ENCODE measurements at places on chromosomes 13 and 19. TPM values are rescaled to one million over a fixed set of nuclear protein-coding genes. Genes with fewer than 3 reads are reported as not detected.

DNA sequence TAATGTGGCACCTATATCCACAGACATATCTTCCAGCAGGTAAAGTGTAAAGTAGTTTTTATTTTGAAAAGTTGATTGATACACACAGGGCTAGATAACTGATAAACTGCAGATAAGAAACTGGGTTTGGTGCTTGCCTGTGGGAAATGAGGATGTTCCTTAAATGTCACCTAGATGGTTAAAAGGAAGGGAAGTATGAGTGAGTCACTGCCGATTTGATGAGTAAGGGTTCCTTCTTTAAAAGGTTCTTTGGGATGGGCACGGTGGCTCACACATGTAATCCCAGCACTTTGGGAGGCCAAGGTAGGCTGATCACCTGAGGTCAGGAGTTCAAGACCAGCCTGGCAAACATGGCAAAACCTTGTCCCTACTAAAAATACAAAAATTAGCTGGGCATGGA lies 73.8 kb upstream of the FRY start:
- no peak overlapping the region for H3K4me3 ChIP-seq
- peaks cover 7% of the 10 kb centered on the region for H3K36me3 ChIP-seq
- H3K4me1 ChIP-seq: peaks cover 30% of the 10 kb centered on the region
- no peak for DNase-seq
- no peak overlapping the region for H3K27ac ChIP-seq

GRCh38 chr19:10648360-10648759 lies 5.8 kb upstream of the ILF3 start:
- no peak overlapping the region for H3K27ac ChIP-seq
- H3K36me3 ChIP-seq: peaks cover 2% of the 10 kb centered on the region
- H3K4me3 ChIP-seq: no peak overlapping the region
- no peak for DNase-seq
- peaks cover 28% of the 10 kb centered on the region for H3K4me1 ChIP-seq

DNA sequence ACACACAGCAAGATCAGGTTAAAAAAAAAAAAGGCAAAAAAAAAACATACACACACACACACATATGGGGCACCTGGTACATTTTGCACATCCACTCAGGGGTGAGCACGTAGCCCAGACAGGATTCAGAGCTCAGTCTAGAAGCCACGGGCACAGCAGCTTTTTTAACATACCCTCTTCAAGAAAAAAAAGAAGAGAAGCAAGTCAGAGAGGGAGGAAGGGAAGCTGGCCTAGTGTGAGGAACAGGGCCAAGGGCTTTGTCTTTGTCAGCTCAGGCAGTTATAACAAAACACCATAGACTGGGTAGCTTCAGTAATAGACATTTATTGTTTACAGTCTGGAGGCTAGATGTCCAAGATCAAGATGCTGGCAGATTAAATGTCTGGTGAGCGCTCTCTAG lies 2.3 kb upstream of the TPM4 start:
- H3K4me3 ChIP-seq: no peak overlapping the region
- no peak for DNase-seq
- H3K4me1 ChIP-seq: peaks cover 38% of the 10 kb centered on the region
- H3K27me3 ChIP-seq: no peaks in the 10 kb centered on the region
- peaks cover 14% of the 10 kb centered on the region for H3K36me3 ChIP-seq

KISS1R gene
- total RNA-seq: 0.38 TPM

SHISA2 gene
- total RNA-seq: 113 TPM

ZNF433 gene
- 6.8 TPM for total RNA-seq

- H3K27me3 ChIP-seq: peaks cover 28% of the 10 kb centered on the region
- peaks cover 15% of the 10 kb centered on the region for H3K36me3 ChIP-seq
- H3K4me1 ChIP-seq: no peaks in the 10 kb centered on the region
- H3K27ac ChIP-seq: no peak within 1 kb of the TSS
- peak within 1 kb of the TSS; percentile 31 for H3K4me3 ChIP-seq
Observed at GRCh38 chr19:3785938-3786824, at the start of gene MATK. MATK (minus strand) TSS chr19:3786381; CDS start chr19:3785135, 1,246 bp downstream.

GRCh38 chr13:43405457-43405856 lies 381.3 kb downstream of the ENOX1 start:
- no peak overlapping the region for H3K4me3 ChIP-seq
- DNase-seq: no peak
- H3K36me3 ChIP-seq: no peaks in the 10 kb centered on the region
- no peak overlapping the region for H3K27ac ChIP-seq
- H3K27me3 ChIP-seq: no peaks in the 10 kb centered on the region
- peaks cover 3% of the 10 kb centered on the region for H3K4me1 ChIP-seq
